ENCODE measurements at places on chromosomes 6 and 20.
A peak's percentile ranks its signal among the peaks of the same experiment; 100 is the strongest.

DNA sequence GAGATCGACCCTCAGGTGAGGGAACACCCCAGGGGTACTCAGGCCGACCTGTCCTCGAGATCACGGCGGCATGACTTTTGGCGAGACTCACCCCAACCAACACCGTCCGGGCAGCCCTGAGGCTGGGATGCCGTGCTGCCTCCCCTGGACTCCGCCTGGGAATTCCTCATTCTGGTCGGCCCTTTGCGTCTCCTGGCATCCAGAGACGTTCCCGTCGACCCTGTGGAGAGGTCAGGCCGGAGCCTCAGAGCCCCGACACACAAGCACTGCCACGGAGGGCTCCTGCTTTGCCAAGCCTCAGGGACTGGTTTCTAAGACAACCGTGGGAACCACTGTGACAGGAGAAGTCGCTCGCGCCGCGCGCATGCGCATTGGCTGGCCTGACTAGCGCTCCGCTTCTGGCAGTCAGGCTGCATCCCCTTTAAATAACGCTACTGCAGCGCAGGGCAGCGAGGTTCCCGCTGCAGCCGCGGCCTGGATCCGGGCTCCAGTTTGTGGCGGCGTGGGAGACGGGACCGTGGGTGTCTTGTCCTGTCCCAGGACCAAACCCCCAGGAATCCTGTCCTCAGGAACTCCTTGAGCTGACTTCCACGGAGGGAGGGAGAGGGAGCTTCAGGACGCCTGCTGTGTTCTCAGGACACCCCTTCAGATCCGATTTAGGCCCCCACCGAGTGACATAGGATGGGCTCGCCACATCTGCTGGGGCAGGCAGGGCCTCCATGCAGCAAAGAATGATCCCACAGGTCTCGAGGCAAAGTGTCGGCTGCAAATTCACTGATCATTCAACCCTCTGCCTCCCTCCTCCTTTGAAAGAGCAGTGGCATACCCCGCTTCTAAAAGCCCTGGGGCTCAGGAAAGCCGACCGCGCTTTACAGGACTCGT is 163.2 kb upstream of the ZNF337 start:
- peak; percentile 72 for DNase-seq

DNA sequence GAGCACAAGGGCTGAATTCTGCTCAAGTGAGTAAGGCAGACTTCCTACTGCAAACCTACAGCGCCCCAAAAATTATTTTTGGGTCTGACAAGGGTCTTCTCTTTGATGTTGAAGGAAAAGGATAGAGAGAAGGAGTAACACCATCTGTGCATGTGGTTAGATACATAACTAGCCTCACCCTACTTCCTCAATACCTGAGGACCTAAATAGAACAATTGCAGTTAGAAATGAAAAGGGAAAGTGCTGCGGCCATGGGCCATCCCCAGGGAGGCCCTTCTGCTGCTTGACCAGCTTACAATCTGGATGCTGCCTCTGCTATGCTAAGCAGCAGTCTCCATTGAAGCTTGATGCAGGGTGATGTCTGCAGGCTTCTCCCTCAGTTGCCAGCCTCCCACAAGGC is 63.2 kb upstream of the ARMH2 start:
- DNase-seq: no peak

- no peak for DNase-seq
Measured at GRCh38 chr20:40848526-40848925, 159.5 kb upstream of the MAFB start.

GRCh38 chr20:36832791-36833190 is 43.1 kb upstream of the TLDC2 start:
- DNase-seq: no peak

DNA sequence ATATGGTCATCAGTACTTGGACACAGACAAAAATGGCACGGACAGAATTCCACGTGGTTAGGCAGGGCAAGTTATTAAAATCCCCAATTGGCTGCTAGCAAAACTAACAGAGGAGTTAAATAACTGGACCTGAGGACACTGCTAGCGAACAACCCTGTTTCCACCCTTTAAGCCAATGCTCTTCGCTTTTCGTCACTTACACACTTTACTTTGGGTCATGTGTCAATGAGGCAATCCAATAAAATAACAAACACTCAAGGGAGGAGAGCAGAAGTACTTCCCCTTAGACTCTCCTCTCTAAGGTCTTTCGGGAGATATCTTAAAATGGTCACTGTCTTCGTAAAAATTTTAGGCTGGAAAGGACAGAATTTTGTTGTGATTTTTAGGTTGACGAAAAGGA is 68.6 kb downstream of the LCA5 start:
- no peak for DNase-seq

GRCh38 chr6:56539527-56540105 is 103.1 kb downstream of the DST start:
- no peak for DNase-seq

GRCh38 chr6:24689964-24690363 is 23.1 kb downstream of the ACOT13 start:
- no peak for DNase-seq

DNA sequence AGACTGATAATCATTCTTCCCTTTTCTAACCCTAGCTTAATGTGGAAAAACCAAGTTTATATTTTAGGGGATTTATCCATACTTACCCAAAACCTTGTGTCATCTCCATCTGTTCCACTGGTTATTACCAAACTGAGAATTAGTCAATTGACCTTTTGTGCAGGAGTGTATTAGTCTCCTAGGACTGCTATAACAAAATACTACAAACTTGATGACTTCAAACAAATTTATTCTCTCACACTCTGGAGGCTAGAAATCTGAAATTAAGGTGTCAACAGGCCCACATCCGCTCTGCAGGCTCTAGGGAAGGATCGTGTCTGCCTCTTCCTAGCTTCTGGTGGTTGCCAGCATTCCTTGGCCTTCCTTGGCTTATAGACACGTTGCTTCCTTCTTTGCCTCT is 12.7 kb upstream of the GMDS start:
- DNase-seq: no peak

- no peak for DNase-seq
Measured at GRCh38 chr20:63265891-63266515, 6.6 kb upstream of the ARFGAP1 start.

DNA sequence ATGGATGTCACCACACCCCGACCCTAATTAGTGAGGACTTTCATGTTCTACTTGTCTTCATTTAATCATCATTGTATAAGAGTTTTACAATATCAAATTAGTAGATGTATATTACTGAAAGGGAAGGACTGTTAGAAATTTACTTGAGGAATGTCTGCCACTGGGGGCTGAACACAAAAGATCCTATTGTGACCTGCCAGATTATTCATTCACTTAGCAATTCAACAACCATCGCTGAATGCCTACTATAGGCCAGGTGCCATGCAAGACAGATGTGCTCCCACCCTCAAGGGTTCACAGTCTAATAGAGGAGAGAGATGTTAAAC is 8.0 kb upstream of the RBCK1 start:
- DNase-seq: no peak

- no peak for DNase-seq
Measured at GRCh38 chr20:3577366-3577765, 85.8 kb downstream of the GFRA4 start.

DNA sequence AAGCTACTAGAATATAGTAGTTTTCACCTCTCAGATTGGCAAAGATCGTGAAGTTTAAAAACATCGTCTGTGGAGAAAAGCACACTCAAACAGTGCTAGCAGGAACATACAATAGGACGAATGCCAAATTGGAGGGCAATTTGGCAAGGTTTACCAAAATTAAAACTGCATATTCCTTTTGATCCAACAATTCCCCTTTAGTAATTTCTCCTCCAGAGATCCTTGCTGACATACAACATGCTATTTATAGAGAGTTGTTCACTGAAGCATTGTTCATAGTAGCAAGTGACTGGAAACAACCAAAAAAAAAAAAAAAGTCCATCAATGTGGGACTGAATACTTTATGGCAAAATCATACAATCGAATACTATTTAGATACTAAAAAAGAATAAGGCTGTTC is 202.2 kb downstream of the ATXN1 start:
- no peak for DNase-seq

- no peak for DNase-seq
Measured at GRCh38 chr6:17505062-17505476, 95.0 kb upstream of the FAM8A1 start.

GRCh38 chr6:119256978-119257462 is 92.5 kb downstream of the MAN1A1 start:
- DNase-seq: no peak

DNA sequence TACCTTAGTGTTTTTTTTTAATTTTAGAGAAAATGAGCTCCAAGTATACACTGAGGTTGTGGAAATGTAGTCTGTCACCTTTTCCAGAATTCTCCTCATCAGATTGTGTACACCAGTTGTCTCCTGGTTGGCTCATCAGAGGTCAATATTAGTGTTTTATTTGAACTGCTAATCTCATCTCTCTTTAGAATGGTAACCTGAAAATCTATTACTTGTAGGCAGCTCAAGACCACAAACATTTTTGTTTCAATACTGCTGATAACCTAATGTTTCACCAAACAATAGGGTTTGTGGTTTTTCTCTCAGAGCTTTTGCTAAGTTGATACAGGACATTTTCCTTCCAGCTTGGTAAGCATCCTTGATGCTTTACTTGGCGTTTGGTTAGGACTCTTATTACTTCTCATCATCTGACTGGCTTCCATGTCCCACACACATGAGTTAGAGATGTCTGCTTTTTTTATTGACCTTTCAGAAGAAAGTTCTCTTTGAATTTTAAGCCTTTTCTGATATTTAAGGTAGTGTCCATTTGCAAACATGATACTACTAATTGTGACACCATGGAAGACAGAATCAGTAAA is 15.1 kb downstream of the ADGRG6 start:
- DNase-seq: no peak

- DNase-seq: no peak
Measured at GRCh38 chr6:112231164-112231563, 23.2 kb downstream of the LAMA4 start.

DNA sequence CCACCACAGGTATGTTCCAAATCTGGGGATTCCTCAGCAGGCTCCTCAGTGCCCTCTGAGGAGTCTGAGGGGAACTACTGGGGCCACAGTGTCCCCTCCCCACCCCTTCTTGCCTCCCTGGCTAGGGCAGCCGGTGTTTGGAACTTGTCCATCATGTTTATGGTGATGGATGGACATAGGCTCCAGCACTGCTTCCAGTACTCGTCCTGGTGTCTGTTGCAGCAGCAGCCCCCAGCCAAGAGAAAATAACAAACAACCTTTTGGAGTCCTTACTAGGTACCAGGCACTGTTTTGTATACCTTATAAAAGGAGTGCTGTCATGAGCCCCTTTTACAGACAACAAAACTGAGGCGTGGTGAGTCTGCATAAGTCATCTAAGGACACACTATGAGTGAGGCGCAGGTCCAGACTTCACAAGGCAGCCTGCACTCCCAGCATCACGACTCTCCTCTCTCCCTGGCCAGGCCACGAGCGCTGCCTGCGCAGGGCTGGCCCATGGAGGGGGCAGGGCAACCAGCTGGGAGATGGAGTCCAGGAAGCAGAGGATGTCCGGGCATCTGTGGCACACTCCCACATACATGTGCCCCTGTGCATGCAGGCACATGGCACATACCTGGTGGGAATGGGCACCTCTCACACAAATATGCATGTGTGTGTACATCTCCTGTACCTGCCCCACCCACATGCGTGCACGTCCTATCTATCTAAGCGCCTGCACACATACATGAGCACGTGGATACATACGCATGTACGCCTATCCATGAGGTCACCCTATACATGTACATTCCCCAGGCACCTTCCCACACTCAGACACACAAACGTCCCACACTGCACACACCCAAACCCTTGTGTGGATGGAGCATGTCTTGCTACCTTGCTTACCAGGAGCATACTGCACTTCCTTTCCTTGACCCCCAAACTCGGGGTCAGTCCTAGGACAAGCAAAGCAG is 152.7 kb downstream of the VEGFA start:
- no peak for DNase-seq

DNA sequence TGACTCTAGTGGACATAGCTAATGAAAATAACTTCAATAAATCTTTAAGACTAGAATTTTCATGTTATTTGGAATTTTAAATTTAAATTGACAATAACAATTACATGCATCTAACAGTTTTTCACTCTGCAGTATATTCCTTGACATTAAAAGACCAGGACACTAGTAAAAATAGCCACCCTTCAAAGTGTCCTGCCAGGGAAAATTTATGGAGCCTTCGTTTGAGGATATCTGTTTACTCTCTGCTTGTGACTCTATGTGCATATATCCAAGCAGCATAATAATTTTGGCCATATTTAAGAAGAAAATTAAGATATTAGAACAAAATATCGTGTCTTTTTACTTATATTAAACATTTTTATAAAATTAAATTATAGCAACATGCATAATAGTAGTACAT is 58.8 kb upstream of the NKAIN2 start:
- no peak for DNase-seq

- DNase-seq: no peak
Measured at GRCh38 chr6:19303383-19303782, 533.8 kb upstream of the ID4 start.

- no peak for DNase-seq
Measured at GRCh38 chr20:62622877-62623487, 19.3 kb upstream of the SLCO4A1 start.

All from activated CD4-positive, alpha-beta T cell treated with anti-CD3 and anti-CD28 coated beads for 4 hours (primary cell).